ENCODE measurements at places on chromosomes 7 and 10.

DNA sequence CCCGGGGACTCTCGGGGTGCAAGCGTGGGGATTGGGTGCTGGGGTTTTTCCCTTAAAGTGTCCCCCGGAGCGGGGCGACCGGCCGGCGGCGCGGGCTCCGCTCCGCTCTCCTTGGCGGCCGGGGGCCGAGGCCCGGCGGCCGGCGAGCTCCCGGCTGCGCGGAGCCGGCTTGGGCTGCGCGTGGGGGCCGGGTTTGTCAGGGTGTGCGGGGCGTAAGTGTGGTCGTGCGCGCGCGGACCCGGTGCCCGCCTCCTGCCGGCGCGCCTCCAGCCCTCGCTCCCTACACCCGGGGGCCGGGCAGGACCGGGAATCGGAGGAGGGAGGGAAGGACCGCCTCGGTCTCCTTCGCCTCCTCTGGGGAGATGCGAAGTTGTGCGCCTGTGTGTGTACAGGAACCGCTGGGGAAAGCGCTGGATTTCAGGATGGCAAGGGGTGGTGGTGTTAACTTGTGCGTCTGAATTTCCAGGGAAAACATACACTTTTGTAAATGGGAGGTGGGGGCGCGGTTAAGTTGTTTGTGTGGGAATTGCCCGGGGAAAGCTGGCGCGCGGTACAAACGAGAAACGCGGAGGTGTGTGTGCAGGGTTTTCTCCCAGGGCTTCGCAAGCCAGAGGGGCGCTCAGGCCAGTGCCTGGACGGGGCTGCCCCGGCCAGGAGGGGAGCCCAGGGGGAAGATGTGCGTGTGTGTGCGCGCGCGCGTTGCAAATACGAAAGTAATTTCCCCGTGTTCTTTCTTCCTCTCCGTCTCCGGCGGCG lies 737 bp downstream of the ZMIZ1 start:
- peak; percentile 54 for DNase-seq
- H3K27ac ChIP-seq = peak overlapping the region; percentile 94
- H3K4me3 ChIP-seq = peak overlapping the region; percentile 86
- H3K36me3 ChIP-seq = no peaks in the 10 kb centered on the region
- no peaks in the 10 kb centered on the region for H3K27me3 ChIP-seq

GRCh38 chr7:114944745-114945625 lies 23.1 kb downstream of the MDFIC start:
- H3K36me3 ChIP-seq = no peaks in the 10 kb centered on the region
- DNase-seq = peak; percentile 86
- H3K4me1 ChIP-seq = peaks cover 22% of the 10 kb centered on the region
- peak overlapping the region; percentile 28 for H3K4me3 ChIP-seq
- no peaks in the 10 kb centered on the region for H3K27me3 ChIP-seq

DNA sequence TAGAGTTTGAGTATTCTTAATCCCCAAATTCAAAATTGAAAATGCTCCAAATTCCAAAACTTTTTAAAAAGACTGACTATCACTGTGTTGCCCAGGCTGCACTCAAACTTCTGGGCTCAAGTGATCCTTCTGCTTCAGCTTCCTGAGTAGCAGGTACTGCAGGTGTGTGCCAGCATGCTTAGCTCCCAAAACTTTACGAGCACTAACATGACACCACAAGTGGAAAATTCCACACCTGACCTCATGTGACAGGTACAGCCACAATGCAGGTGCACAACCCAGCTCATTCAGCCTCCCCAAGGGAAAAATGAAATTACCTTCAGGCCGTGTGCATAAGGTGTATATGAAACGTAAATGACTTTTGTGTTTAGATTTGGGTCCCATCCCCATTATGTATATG lies 16.5 kb downstream of the CDC123 start:
- no peaks in the 10 kb centered on the region for H3K27me3 ChIP-seq
- no peaks in the 10 kb centered on the region for H3K4me1 ChIP-seq
- no peak overlapping the region for H3K4me3 ChIP-seq
- DNase-seq = no peak
- H3K27ac ChIP-seq = no peak overlapping the region

DNA sequence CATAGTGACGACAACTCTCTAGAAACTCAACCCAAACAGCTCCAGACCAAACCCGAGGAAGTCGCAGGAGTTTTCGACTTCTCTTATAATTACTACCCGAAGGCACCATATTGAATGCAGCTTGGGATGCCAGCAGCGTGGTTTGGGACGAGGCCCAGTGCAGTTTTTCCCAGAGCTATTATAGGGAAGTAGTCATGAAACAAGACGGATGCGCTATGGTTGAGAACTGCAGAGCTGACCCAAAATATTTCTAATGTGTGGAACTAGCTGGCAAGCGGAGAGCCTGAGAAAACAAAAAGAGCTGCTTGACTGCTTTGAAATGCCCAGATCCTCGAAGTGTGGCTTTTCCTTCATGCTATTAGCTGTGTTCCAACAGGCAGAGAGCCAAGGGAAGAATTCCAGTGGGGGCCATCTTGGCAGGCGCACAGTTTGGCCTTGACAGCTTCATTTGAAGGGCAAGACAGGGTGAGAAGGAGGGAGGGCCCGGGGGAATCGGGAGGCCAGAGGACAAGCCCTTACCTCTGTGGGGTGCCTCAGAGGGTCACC lies 122.7 kb downstream of the CUL2 start:
- H3K36me3 ChIP-seq = no peaks in the 10 kb centered on the region
- no peaks in the 10 kb centered on the region for H3K27me3 ChIP-seq
- DNase-seq = peak; percentile 19
- H3K27ac ChIP-seq = no peak overlapping the region

DNA sequence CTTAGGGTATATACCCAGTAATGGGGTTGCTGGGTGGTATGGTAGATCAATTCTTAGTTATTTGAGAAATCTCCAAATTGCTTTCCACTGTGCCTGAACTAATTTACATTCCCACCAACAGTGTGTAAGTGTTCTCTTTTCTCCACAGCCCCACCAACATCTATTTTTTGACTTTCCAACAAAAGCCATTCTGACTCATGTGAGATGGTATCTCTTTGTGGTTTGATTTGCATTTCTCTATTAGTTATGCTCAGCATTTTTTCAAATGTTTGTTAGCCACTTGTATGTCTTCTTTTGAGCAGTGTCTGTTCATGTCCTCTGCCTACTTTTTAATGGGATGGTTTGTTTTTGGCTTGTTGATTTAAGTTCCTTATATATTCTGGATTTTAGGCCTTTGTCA lies 66.4 kb downstream of the MGAM2 start:
- H3K27me3 ChIP-seq = no peaks in the 10 kb centered on the region
- no peaks in the 10 kb centered on the region for H3K4me1 ChIP-seq
- no peak overlapping the region for H3K4me3 ChIP-seq
- no peak overlapping the region for H3K27ac ChIP-seq
- DNase-seq = no peak

- no peak for DNase-seq
- no peak overlapping the region for H3K27ac ChIP-seq
- H3K4me1 ChIP-seq = no peaks in the 10 kb centered on the region
- H3K4me3 ChIP-seq = no peak overlapping the region
- no peaks in the 10 kb centered on the region for H3K27me3 ChIP-seq
Measured at GRCh38 chr10:76695069-76695468, 942.5 kb downstream of the KCNMA1 start.

DNA sequence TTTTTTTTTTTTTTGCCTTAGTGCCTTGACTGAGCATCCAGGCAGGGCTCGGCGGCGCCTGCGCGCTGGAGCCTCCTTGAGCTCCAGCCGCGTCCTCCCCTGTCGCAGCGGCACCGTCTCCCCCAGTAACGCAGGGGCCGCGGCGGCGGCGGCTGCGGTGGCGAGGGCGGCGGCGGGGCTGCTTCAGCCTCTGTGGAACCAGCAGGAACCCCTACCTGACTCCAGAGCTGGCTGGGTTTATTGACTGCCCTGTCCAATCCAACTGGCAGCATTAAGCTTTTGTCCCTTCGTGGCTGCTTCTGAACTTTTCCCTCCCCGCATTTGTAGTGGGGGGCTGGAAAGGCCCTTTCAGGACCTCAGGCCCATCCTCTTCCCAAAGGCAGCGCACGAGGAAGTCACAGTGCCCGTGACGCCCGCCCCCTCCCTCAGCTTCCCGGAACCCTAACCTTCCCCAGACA lies at the start of gene GPR85:
TSS of gene GPR85 (minus strand) at position 397 of the 458 bp plus-strand sequence. CDS start 2,106 bp downstream, outside the sequence.
- peak; percentile 35 for DNase-seq
- no peaks in the 10 kb centered on the region for H3K36me3 ChIP-seq
- peak within 1 kb of the TSS; percentile 38 for H3K4me3 ChIP-seq
- peak within 1 kb of the TSS; percentile 34 for H3K27ac ChIP-seq
- H3K27me3 ChIP-seq = no peaks in the 10 kb centered on the region

GRCh38 chr7:92832534-92833023 lies 3.8 kb downstream of the CDK6 start:
- peak overlapping the region; percentile 82 for H3K27ac ChIP-seq
- no peak for DNase-seq
- no peaks in the 10 kb centered on the region for H3K27me3 ChIP-seq
- peaks cover 8% of the 10 kb centered on the region for H3K4me1 ChIP-seq
- peak overlapping the region; percentile 69 for H3K4me3 ChIP-seq

DNA sequence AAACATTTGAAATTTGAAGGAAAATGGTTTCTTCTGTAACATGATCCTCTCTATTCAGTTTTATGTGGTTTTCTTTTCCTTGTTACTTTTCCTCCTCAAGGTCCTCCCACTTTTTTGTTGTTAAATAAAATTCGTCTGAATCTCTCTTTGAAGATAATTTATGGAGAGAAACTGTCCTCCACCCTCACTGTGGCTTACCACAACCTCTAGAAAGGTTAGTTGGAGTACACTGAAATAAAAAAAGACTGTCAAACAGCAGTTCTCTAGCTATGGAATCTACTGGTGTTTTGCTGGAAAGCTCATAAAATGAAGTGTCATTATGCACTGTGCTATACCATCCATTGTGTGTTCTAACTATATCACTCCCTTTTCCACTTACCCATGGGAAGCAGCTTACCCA lies 189.4 kb downstream of the HDAC9 start:
- H3K4me1 ChIP-seq = no peaks in the 10 kb centered on the region
- no peak for DNase-seq
- H3K27me3 ChIP-seq = no peaks in the 10 kb centered on the region
- no peak overlapping the region for H3K27ac ChIP-seq
- no peaks in the 10 kb centered on the region for H3K36me3 ChIP-seq
- H3K4me3 ChIP-seq = no peak overlapping the region

GRCh38 chr10:70475661-70476060 lies 2.9 kb upstream of the PALD1 start:
- H3K27ac ChIP-seq = no peak overlapping the region
- H3K4me1 ChIP-seq = peaks cover 7% of the 10 kb centered on the region
- no peaks in the 10 kb centered on the region for H3K36me3 ChIP-seq

GRCh38 chr7:123770378-123770777 lies 21.6 kb upstream of the WASL start:
- no peak for DNase-seq
- no peaks in the 10 kb centered on the region for H3K4me1 ChIP-seq
- no peak overlapping the region for H3K27ac ChIP-seq

DNA sequence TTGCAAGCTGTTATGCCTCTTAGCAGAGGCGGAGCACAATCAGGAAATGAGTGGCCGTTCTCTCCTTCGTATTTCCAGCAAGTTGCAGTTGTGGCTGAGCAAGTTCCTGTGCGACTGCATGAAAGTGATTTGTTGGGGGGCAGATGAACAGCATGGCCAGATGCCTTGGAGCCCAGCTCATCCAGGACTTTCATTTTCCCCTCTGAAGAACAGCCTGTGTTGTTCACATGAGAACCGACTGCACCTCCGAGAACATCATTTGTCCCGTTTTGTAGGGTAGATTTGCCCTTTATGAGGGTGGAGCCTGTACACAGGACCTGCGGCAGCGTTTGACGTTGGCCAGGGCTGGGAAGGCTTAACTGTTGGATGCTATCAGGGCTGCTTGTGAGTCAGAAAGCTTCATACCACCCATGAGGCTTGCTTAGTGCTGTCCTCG lies 4.4 kb downstream of the BAG3 start:
- no peaks in the 10 kb centered on the region for H3K36me3 ChIP-seq
- peaks cover 22% of the 10 kb centered on the region for H3K4me1 ChIP-seq
- peak overlapping the region; percentile 99 for H3K27ac ChIP-seq
- no peaks in the 10 kb centered on the region for H3K27me3 ChIP-seq

- no peaks in the 10 kb centered on the region for H3K36me3 ChIP-seq
- no peaks in the 10 kb centered on the region for H3K4me1 ChIP-seq
- no peak overlapping the region for H3K27ac ChIP-seq
Measured at GRCh38 chr7:135512135-135512887, 2.4 kb upstream of the CNOT4 start.

DNA sequence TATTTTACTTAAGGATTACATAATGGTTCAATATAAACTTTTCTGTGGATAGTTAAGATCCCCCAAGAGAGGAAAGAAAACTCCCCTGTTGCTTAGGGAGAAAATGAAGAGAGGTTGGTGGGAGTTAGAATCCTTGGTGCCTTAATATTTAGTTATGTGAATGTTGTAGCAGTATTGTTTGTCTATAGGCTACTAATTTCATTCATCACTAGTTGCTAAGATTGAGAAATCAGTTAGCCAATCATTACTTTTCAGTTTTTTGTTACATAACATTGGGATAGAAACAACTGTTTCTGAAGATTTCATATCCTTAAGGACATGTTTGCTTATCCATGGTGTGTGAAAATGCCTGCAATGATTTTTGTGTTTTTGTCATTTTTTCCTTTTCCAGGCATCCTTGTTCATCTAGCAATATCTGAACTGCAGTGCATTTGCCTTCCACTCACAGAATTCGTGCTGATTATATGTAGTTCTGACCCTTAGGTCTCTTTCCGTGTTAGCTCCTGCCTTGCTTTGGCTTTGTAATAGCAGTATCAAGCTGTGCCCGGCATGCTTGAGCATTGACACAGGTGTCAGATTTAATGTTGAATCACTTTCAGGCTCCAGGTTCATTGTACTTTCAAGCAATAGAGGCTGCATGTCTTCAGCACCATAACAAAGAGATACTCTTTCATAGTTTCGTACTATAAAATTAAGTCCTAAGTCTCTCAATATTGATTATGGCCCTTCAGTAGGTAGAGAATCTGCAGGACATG lies 85.0 kb downstream of the PODXL start:
- no peak overlapping the region for H3K27ac ChIP-seq
- H3K4me1 ChIP-seq = no peaks in the 10 kb centered on the region
- DNase-seq = no peak
- no peaks in the 10 kb centered on the region for H3K36me3 ChIP-seq

DNA sequence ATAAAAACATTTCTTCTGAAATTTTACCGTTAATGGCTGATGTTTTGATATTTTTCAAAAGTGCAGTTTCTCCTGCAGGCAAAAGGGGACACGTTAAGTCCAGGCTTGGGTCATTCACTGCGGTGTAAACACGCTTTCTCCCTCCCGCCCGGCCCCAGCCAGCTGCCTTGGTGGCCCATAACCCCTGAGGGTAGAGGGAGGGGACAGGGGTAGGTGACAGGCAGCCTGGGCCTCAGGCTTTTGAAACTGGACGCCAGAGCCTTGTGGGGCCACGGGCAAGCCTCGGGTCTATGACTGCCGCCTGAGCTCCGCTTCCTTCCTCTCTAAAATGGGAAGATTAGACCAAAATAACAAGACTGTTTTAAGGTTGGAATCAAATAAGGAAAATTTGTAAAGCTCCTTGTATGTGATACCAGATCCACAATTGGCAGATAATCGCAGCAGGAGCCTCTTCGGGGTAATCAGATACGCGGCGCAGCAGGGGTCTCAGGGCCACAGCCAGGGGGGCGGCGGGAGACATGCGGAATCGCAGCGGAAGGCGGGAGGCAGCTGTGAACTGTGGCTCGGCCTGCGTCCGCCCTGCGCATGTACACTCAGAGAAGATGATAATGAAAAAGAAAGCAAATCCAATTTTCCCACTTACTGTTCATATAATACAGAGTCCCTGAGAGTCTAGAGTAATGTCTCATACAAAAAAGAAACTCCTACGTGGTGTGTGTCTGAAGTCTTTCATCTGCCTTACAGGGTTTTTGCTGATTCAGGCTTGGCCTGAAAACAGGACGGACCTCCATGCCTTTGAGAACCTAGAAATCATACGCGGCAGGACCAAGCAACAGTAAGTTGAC lies 138.3 kb downstream of the EGFR start:
- DNase-seq = no peak
- H3K4me3 ChIP-seq = no peak overlapping the region
- no peaks in the 10 kb centered on the region for H3K4me1 ChIP-seq
- no peaks in the 10 kb centered on the region for H3K36me3 ChIP-seq
- peak overlapping the region; percentile 44 for H3K27ac ChIP-seq
